ENCODE measurements at places on chromosomes 2 and 18. TPM values are rescaled to one million over a fixed set of nuclear protein-coding genes. Genes with fewer than 3 reads are reported as not detected.

Gene ELOA2
- total RNA-seq, result not detected

Gene CENPO
- total RNA-seq, result 56.1 TPM

Gene CMPK2
- 84.0 TPM for total RNA-seq

Gene PPP1R1C
- not detected for total RNA-seq

Gene STARD6
- total RNA-seq, result not detected

Gene CSRNP3
- not detected for total RNA-seq

Gene NDUFAF7
- 19.7 TPM for total RNA-seq

Gene RNF125
- total RNA-seq, result 27.9 TPM

Gene MAP3K19
- not detected for total RNA-seq

Gene MEIS1
- not detected for total RNA-seq

Gene SLC38A11
- not detected for total RNA-seq

Gene WNT6
- total RNA-seq, result not detected

Gene EPG5
- total RNA-seq, result 23.9 TPM

Gene ENOSF1
- 74.1 TPM for total RNA-seq

Gene FOXD4L1
- total RNA-seq, result 0.29 TPM

Gene CNTNAP5
- not detected for total RNA-seq

Gene SOX11
- total RNA-seq, result not detected

Gene COL4A4
- not detected for total RNA-seq

Gene ASXL3
- total RNA-seq, result not detected

Gene SCN9A
- total RNA-seq, result not detected

Gene ITGA4
- 152 TPM for total RNA-seq

Gene CPLX4
- not detected for total RNA-seq

Gene LRRC30
- total RNA-seq, result not detected

Gene CYTIP
- total RNA-seq, result 222 TPM

Gene DSG4
- not detected for total RNA-seq
